ENCODE measurements at places on chromosomes 1 and 21.

DNA sequence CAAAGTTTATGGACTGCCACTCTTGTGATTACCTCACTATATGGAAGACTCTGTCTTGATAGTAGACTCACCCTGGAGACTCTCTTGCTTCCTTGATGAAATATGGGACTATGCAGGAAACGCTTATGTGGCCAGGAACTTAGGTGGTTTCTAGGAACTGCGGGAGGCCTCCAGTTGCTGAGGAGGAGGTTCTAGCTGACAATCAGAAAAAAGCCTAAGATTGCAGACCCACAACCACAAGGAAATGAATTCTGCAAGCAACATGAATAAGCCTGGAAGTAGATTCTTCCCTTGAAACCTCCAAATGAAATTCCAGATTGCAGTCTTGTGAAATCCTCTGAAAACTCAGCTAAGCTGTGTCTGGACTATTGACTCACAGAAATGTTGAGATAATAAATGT lies 88.9 kb upstream of the COL11A1 start:
- DNase-seq = peak; percentile 72

GRCh38 chr1:63701187-63701586 lies 72.6 kb upstream of the ROR1 start:
- DNase-seq = no peak

DNA sequence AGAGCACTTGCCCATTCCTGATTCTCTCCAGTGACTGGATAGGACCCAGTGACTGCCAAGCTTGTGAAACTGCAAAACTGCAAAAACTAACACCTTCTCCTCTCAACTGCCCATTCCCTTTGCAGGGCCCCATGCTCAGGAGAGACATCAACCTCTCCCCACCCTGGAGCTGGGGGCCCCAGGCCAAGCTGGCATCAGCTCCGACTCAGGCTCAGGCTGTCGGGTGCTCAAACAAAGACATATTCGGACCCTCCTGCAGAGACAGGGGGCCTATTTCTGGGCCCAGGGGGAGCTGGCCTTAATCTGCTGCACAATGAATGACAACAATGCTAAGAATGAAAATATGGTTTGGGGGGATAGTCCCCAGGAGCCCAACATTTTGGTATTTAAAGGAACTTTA lies 11.8 kb downstream of the LMX1A start:
- DNase-seq = no peak

GRCh38 chr1:94358630-94359599 lies 59.3 kb upstream of the ABCD3 start:
- DNase-seq = no peak

DNA sequence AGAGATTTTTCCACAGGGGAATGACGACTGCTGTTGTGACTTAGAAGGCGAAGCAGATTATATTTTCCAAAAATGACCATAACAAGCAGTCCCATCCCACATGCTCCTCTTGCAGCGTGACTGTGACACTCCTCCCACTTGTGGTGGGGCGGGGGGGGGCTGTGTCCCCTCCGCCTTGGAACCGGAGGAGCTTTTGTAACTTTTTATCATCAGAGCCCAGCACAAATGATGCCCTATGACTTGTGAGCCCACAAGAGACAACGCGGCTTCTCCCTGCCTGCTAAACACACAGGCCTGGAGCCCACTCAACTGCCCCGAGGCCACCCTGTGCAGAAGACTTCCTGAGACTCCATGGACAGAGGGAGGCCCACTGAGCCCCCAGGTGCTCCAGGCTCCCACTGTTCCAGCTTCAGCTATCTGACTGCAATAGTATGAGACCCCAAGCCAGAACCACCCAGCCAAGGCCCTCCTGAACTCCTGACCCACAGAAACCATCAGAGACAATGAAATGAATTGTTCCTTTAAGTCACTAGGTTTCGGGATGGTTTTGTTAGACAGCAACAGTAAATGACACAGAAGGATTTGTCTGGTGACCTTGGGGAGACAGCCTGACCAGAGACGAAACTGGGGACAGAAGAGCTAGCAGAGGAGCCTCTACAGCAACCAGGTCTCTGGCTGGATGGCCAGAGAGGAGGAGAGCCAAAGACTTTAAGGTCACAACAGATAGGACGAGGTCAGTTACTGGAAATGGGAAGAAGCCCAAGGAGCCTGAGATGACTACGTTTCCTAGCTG lies 58.8 kb downstream of the CAPZB start:
- DNase-seq = no peak

DNA sequence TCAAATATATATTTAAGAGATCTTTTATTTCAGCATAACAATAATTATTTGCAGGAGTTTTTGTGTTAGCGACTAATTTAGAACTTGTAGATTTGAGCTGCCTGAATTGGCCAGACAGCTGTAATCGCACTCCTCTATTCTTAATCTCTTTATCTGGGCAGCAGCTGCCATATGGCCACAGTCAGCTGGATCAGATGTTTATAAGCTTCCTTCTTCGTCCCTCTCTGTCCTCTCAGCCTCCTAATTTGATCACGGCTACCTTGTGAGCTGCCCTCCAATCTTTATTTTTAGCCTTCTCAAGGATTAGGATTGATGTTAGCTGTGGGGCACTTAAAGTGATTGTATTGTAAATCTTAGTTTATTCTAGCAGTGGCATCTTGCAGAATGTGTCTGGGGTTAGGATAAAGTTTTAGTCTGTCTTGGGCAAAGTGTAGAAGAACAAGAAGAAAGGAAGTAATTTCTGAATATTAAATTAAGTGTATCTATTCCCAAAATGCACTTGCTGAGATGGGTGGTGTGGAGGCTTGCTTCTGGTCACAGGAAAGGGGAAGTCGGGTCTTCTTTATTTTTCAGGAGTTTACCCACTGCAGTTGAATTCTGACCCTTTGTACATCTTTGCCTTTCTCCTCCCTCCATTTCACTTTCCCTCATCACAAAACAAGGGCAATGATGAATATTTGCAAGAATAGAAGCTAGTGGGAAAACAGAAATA lies 1.1 kb downstream of the ZBTB18 start:
- no peak for DNase-seq

DNA sequence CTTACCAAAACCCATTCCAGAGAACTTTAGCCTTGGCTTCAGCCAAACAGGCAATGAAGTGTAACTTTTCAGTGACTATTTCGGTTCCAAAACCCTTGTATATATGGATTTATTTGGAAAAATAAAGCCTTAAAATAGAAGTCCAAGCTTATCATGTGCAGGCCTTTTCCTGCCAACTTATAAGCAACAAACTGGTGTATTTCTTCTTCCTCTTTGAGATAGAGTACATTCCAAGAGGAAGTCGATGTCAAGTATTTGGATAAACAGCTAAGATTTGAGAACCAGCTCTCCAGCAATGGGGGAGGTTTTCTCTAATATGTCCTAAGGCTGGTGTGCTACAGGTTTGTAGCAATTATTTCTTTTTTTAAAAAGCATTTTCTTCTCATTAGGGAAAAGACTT lies 407.8 kb downstream of the DUSP10 start:
- DNase-seq = no peak

DNA sequence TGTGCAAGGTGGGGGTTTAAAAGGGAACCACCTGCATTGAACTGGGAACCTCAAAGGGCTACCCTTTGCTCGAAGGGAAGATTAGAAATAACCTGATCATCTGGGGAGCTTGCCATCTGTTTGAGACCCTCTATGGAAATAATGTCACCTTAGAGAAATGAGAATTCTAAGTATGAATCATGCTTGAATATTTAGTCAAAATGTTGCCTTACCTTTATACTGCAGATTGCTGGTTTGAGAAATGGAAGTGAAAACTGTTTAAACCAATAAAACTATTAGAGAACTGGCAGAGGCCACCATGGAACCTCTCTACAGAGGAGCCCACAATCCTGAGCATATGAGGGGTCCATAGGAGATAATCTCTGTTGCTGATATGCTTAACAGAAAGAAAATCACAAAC lies 131.2 kb upstream of the FAM78B start:
- DNase-seq = no peak

DNA sequence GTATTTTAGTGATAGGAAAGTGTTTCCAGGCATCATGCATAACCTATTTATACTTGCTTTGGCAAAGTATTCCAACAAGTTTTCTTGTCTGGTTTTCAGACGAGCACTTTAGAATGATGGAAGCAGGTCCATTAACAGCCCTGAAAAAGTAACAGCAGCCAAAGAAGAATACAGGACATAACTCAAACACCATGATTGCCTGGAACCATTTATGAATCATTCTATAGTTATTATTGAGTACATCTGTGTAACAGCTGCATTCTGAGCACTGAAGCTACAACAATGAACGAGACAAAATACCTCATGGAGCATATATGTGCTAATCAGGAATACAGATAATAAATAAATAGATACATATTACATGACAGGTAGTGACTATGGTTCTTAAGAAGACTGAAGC lies 12.6 kb downstream of the IL10RB start:
- DNase-seq = no peak

- DNase-seq = peak; percentile 47
Measured at GRCh38 chr1:6612641-6613360, 730 bp upstream of the PHF13 start.

GRCh38 chr1:36539526-36539925 lies 56.8 kb upstream of the CSF3R start:
- DNase-seq = no peak

DNA sequence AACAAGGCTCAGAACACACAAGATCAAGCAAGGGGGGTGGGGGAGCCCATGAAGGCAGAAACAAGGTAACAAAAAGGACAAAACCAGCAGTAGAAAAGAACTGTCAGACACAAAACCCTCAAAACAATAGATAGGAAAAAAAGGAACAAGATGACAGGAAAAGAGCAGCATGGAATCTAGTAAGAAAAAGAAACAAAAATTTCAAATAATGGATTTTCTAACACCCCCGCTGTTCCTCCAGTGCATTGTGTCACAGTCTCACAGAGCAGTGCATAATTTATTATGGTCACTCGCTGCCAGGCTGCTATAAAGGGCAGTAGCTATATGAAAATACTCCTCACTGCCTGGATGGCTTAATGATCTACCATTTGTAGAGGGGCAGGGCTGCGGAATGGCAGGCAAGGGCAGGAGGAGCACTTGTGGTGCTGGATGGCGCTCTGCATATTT lies 567.9 kb downstream of the DPYD start:
- no peak for DNase-seq

- no peak for DNase-seq
Measured at GRCh38 chr1:9721606-9722377, 70.3 kb downstream of the PIK3CD start.

DNA sequence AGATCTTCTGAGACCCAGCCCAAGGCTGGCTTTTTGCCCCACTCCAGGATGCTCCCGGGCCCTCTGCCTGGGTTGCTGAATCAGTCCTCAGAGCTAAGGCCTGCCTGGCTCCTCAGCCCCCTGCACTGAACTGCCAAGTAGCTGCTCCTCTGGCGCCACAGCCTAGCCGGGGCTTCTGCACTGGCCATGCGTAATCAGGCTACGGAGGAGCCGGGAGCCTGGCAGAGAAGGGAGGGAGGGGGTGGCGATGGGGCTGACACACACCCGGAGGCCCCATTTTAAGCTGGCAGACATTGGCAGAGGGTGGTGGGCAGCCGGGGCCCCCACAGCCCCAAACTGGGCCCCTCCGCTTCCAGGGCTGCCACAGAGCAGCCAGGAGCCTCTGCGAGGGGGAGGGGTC lies 38.7 kb downstream of the ALPL start:
- no peak for DNase-seq

DNA sequence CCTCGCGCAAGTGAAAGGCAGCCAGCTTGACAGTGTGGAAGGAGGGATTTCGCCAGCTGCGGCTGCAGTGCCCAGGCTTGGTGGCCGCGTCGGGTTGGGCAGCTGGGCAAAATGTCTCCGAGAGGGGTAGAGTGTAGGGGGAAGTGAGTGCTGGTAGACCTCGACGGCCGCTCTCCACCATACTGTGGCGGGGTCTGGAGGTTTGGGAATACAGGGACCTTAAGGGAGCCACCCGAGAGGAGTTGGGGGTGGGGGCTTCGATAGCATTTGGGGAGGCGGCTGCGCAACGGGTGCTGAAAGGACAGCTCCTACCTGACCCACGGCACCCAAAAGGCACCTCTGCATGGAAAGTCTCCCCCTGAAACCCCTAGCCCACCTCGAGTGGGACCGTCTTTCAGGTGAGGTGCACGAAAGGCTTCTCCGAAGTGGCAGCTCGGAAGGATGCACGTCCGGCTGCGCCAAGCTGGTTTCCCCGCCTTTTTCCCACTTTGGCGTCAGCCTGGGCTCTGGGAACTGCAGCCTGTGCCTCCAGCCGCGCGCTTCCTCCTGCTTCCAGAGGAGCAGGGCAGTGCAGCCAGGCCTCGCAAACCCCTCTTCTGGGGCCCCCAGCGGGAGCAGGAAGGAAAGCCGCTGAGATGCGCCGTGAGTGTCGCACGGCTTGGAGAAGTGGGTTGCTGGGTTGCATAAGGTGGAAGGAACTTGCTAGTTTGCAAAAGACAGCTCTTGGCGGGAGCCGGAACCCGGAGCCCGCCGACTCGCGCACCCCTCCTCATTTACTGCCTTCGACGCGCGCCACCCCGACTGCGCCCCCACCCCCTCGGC lies 531 bp upstream of the HMGN2 start:
- DNase-seq = peak; percentile 80

DNA sequence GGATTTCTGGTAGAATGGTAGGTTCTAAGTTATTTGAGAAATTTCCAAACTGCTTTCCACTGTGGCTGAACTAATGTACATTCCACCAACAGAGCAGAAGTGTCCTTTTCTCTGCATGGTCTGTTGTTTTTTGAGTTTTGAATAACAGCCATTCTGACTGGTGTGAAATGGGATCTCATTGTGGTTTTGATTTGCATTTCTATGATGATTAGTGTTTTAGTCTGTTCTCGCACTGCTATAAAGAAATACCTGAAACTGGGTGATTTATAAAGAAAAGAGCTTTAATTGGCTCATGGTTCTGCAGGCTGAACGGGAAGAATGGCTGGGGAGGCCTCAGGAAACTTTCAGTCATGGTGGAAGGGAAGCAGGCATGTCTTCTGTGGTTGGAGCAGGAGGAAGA lies 80.3 kb downstream of the SDCCAG8 start:
- no peak for DNase-seq

DNA sequence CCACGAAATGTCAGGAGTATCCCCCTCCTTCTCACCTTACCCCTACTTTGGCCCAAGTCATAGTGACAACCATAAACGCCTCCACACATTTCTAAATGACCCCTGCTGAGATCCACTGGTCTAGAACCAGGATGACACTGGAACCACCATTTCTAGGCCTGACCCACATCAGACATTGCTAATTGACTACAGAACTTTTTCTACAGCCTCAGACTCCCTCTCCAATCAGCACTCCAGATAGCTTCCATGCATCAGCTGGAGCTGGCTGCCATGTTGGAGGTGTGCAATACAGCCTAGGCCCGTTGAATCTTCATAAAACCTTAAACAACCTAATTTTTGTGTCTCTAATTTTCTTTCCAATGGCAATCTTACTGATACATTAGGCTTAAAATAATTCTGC lies 18.6 kb downstream of the TCEA3 start:
- no peak for DNase-seq

Data from astrocyte of the spinal cord (primary cell).